Caki2 (cell line): ENCODE measurements at places on chromosomes 11 and 22. TPM values are rescaled to one million over a fixed set of nuclear protein-coding genes. Genes with fewer than 3 reads are reported as not detected.

- no peak for DNase-seq
Observed at GRCh38 chr22:27267145-27267544, 534.4 kb downstream of the MN1 start.

- DNase-seq: peak; percentile 54
Observed at GRCh38 chr22:49305214-49305965, 522.3 kb downstream of the BRD1 start.

GRCh38 chr22:17921871-17922821 lies 102.2 kb downstream of the MICAL3 start:
- DNase-seq: peak; percentile 88

GRCh38 chr11:83011333-83012167 lies 60.1 kb downstream of the RAB30 start:
- DNase-seq: no peak

DNA sequence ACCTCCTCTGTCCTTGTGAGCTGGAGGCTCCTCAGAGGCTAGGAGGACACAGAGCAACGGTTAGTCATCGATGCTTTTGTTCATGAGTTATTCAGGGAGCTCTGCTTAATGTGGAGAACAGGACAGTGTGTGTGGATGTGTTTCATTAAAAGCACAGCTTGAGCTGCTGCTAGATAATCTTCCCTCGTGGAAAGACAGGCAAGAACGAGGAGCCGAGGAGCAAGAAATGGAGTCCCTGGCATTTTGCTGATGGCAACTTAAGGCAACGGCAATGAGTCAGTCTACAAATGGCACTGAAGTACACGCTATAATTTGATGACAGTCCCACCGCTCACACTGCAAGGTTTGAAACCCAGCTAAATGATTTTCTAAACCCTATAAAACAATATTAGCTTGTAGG lies 106.2 kb downstream of the IGLL1 start:
- DNase-seq: no peak

GRCh38 chr11:9208726-9209501 lies 56.2 kb downstream of the DENND5A start:
- DNase-seq: no peak

DNA sequence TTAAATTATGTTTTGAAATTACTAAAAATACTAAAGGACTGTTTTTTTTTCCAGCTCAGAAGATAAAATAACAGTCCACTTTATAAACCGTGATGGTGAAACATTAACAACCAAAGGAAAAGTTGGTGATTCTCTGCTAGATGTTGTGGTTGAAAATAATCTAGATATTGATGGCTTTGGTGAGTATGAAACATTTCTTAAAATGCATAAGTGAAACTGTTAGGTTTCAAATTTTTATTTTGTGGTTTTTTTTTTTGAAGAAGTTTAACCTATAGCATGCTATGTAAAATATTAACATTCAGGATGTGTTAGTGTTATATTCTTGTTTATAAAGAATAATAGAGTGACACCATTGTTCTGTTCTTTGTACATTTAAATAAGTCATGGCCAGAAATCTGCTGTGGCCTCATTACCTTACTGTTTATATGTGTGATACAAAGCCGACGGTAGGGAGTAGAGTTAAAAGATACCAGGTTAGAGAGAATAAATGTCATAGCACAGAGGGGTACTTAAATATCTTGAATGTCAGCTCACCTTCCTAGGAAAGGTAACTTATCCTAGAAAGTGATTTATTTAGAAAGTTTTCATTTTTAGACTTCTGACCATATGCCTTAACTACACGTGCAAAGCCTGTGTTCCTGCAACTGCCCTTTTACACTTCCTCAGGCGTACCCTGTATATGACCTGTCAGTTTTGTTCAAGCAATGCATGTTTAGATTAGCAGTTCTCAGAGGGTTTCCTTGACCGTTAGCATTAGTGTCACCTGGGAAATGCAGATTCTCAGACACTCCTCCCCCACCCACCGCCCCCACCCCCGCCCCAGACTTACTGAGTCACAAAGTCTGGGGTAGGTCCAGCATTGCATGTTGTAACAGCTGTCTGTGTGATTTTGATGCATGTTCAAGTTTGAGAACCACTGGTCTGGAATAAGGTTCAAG lies 6.3 kb downstream of the FDX1 start:
- peak; percentile 43 for DNase-seq

GRCh38 chr22:39946503-39947219 lies 13.5 kb upstream of the TMA7B start:
- DNase-seq: no peak

- no peak for DNase-seq
Observed at GRCh38 chr11:128246364-128246801, 341.0 kb downstream of the ETS1 start.

GRCh38 chr11:124917115-124917637 lies 1.9 kb upstream of the HEPN1 start:
- DNase-seq: no peak

RTN4RL2 gene
- total RNA-seq: not detected in 2 replicates

WBP2NL gene
- total RNA-seq: 3.2 and 35.9 TPM in 2 replicates

SLC25A17 gene
- total RNA-seq: 24.8 and 52.5 TPM in 2 replicates

OR52N2 gene
- total RNA-seq: not detected in 2 replicates

PLAAT2 gene
- 3.4 TPM in 1 of 2 replicates, not detected in the other for total RNA-seq
